ENCODE measurements at places on chromosomes 12 and 14.

DNA sequence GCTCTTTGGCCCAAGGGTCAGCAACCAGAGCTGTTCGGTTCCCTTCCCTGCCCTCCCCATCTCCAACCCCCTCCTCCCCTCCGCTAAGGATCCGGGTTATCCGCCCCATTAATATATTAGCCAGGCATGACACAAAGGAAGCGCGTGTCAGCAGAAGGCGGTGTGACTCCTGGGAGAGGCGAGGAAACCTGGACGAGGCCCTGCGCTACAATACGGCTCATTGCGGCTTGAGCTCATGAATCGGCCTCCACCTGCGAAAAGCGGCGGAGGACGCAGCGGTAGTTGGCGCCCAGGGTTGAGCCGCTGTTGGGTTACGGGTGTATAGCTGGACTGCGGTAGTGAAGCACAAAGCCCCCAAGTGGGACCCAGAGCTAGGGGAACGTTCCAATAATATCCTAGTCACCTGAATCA lies 9.9 kb downstream of the FOXA1 start:
- no peak for DNase-seq

- no peak for DNase-seq
Measured at GRCh38 chr12:28631831-28632230, 441.6 kb downstream of the CCDC91 start.

- no peak for DNase-seq
Measured at GRCh38 chr12:128643155-128643554, 180.6 kb downstream of the SLC15A4 start.

GRCh38 chr12:130288206-130288605 lies 49.5 kb upstream of the PIWIL1 start:
- no peak for DNase-seq

DNA sequence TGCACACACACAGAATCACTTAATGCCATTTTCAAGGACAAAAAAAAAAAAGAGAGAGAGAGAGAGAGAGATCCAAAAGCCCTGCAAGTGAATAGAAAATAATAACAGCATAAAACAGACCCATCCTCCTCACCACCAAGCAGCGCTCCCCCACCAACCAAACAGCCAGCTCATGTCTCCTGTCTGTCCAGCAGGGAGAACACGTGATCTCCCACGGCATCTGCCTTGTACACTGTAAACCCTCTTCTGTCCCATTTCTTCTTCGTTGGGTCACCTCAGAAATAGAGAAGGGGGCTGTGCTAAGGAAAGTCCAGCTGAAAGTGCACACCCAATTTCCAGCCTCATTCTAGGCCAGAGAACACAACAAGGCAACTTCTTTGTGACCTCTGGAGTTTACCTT lies 222.5 kb downstream of the EXOC5 start:
- no peak for DNase-seq

GRCh38 chr12:102172436-102172835 lies 25.2 kb downstream of the PMCH start:
- DNase-seq: no peak

DNA sequence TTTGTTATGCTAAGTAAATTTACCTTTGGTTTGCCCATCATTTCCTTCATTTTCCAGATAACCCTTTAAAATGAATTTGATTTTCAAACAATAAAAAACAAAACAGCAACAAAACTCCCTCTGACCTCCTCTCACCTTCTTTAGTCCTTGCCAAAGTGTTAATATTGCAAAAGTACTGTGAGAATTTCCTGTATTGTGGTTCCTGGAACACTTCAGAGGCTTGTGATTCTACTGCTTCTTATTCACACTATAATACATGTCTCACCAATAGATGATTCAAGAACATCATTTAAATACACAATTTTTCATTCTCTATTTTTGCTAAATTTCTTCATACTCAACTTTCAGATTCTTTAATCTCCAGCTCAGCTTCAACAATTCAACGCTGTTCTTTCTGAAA lies at the start of gene KLRD1:
TSS of gene KLRD1 (plus strand) at position 241 of the 400 bp plus-strand sequence. CDS start 208 bp downstream, outside the sequence.
- DNase-seq: no peak

DNA sequence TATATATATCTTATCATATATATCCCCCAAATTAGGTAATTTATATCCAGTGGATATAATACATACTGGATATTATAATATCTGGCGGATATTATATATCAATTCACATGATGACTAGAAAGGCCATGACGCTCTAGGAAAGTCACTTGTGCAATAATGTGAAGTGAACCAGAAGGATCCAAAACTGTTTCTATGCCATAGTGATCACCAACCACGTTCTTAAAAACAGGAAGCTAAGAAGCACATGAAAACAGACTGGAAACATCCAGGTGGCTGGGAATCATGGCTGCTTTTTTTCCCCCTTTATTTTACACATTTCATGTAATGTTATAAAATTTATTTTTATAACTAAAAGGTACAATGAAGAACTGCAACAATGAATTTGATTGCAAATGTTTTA lies 1.4 kb downstream of the GUCY2C start:
- DNase-seq: no peak

- DNase-seq: no peak
Measured at GRCh38 chr12:132341318-132342050, 12.1 kb upstream of the GALNT9 start.

DNA sequence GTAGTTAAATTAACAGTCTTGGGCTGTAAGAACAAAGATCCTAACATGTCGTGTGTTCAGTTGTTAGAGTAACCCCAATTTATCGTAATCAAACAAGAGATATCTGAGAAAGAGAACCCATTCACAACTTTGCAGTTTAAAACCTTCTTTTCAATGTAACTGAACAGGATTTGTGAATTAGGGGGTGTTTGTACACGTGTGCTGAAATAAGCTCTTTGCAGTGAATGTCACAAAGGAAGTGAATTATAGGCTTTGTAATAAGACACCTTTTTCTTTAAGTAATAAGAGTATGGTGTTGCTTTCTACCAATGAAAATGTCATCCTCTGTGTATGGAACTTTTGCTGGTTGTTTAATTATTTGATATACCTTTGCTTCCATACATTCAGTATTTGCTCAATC lies 114.0 kb downstream of the ALX1 start:
- no peak for DNase-seq

GRCh38 chr12:111792155-111792855 lies 25.6 kb downstream of the ALDH2 start:
- DNase-seq: no peak

DNA sequence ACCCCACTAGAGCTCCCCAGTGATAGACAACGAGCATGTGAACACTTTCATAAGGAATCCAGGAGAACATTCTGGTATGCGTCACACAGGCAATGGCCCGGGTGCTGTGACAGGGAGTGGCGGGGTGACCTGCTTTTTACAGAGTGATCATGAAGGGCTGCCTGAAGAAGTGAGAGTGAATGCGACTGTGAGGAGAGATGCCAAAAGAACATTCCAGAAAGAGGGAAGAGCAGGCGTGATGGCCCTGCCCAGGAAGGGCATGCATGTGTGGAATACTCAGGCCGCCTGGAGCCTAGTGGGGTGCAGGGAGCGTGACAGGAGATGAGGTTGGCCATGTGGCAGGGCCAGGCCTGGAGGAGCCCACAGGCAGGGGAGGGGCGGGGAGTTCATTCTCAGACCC lies 53.8 kb downstream of the FZD10 start:
- DNase-seq: no peak

- DNase-seq: no peak
Measured at GRCh38 chr12:111748867-111749266, 17.9 kb upstream of the ALDH2 start.

DNA sequence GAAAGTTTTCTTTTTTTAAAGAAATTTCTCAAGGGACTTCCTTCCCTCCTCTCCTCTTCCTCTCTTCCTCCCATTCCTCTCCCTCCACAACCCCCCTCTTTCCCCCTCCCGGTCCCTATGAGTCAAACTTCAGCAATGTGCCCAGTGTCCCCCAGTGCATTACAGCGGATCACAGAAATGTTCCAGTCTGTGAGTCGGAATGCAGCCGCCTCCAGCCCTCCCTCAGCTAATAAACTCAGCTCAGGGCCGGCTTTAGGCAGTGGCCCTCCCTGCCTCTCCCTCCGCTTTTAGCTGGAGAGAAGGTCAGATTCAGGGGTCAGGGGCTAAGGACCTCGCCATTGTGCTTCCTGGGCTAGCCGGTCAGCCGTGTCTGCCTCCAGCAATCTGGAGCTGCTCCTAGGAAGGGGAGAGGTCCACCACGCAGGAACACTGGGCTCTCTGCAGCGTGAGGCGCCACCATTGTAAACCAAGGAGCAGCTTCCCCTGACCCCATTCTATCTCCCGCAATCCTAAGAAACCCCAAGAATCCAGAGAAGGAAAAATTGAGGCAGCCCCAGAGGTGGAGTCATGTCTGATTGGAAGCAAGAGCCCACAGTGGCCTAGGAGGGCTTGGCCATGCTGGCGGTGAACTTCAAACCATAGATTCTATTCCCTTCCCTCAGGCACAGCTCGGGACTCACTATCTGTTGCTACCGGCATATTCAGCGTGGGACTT lies 1.1 kb upstream of the HDAC7 start:
- DNase-seq: no peak

DNA sequence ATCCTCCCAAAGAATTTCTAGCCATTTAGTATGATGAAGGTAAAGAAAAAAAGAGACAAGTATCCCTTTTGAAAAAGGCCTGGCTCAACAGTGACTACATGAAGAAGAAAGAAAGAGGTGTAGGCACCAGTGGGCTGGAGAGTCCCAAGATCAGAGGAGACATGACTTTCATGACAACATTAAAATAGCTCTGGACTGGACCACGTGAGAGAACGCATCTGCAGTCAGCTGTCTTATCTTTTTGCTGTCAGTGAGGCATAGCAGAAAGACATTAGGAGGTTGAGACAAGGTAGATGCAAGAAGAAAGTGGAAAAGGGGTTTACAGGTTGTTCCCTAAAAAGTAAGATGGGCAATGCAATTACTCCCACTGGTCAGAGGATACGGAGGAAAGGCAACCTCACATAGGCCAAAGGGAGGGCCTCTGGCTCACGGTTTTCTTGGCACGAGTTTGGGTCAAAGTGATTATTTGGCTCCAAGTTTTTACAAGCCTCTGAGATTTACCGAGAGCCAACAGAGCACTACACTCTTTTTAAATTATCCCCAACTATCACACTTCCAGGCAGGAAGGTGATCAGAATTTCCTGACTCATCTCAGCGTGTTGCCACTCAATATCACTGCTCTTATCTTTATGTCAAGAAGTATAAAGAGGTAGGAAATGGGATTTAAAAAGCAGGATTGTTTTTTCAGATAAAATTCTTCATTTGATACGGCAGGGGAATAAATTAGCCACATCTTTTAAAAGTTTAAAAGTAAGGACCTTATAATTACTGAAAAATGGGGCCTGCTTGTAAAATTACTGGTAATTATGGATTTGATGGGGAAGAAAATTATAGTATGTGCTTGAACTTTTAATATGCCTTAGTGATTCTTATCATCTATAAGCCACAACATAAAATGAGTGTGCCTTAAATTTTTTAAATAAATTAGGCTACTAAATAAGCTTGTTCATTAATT lies 29.2 kb downstream of the TMTC1 start:
- no peak for DNase-seq

DNA sequence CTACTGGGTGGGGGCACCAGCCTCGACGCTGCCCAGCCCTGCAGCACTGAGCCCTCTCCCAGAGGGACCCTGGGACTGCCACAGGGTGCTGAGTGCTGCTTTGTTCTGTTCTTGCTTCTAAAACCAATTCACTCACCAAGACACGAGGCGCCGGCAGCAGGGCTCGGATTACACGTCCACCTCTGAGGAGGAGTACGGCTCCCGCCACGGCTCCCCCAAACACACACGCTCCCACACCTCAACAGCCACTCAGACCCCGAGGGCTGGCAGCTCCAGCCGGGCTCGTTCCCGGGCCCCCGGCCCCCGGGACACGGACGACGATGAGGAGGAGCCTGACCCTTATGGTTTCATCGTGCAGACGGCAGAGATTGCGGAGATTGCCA lies 24.3 kb downstream of the CEP170B start:
- DNase-seq: no peak

DNA sequence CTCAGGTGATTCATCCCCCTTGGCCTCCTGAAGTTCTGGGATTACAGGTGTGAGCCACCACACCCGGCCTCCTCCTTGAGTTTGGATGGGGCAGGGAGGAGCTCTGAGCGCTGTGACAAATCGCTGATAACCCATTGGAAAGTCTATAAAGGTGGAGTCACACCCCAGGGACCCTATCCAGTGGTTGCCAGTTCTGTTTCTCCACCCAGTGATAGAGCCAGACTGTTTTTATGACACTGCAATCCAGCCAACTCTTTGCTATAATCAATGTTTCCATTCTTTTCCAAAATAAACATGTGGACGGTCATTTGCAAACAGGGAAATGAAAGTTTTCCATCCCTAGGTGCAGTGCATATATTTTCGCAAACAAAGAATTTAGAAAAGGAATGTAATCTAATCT lies 142.0 kb upstream of the PELI2 start:
- no peak for DNase-seq

DNA sequence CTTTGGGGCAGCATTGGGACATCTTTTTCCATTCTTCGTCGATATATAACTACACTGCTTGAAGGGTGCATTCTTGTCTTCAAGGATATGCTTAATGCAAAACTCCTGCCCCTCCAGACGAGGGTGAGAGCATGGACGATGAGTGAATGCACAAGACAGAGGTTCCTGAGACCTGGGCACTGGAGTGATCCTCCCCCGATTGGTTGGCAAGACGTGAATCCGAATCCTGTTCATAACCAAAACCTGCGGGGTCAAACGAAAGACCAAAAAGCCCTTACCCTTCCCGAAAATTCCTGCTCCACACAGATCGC lies 684 bp downstream of the KANSL2 start:
- no peak for DNase-seq

DNA sequence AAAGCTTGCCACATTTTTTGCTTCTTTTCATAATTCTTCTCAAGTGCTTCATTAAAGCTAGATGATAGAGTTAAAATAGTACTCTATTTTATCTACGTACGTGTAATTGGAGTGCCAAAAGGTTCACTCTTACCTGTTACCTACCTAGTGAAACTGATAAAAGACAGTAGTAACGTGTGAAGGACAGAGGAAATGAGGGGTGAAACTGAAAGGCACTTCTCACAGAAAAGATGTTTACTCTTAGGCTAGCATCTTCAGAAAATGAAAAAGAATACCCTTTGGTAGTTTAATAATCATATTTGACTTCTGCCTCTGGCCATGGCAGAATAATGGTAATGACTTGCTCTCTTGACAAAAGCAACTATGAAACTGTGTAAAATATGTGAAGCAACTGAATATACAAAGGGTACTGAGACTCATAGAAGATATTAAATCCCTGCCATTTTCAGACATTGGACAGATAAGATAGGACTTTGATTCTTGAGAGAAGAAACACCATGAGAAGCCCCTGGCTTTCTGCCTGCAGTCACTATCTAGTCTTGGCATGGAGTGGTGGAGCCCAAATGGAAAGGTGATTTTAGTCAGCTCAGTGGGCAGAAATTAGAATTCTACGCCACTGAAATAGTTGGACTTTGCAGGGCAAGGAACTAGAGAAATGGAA lies 6.3 kb upstream of the EVL start:
- DNase-seq: no peak
